Hematopoietic multipotent progenitor cell treated with erythropoietin and hydrocortisone succinate and interleukin-3 and kit ligand, for 4 days (in vitro differentiated cells): ENCODE measurements at places on chromosomes 16 and 17.

DNA sequence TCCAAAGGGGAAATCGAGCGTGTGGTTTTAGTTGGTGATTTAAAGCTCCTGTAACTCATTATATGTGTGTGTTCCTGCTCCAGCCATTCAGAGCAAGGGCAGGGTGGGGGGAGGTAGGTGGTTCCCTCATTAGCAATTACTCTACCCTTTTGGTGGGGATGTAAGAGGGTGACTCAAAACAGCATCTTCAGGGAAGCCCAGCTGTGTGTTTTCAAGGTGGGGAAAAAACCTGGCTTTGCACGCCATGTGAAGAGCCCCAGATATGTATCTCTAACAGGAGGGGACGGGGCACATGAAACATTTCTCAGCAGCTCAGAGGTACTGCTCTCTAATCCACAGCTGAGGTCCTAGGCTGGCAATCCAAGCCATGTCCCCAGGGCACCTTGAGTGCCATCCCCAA, 241.3 kb upstream of the ZFHX3 start:
- no peak for DNase-seq

- DNase-seq = no peak
These were observed 63.2 kb upstream of the GSE1 start for GRCh38 chr16:85549766-85550421.

DNA sequence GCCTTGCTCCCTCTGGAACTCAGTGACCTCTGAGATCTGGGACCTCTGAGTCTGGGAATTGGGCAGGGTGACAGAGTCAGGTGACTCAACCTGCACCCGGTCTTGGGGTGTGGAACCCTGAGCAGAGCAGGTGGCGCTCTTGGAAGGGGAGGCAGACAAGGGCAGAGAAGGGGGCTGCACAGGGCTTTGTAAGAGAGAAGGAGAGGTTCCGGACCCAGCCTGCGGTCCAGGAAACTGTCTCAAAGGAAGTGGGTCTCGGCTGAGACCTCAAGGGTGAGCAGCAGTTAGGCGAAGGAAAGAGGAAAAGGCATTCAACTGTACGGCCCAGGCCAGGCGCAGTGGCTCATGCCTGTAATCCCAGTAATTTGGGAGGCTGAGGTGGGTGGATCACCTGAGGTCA, 10.0 kb upstream of the RIPOR1 start:
- no peak for DNase-seq

DNA sequence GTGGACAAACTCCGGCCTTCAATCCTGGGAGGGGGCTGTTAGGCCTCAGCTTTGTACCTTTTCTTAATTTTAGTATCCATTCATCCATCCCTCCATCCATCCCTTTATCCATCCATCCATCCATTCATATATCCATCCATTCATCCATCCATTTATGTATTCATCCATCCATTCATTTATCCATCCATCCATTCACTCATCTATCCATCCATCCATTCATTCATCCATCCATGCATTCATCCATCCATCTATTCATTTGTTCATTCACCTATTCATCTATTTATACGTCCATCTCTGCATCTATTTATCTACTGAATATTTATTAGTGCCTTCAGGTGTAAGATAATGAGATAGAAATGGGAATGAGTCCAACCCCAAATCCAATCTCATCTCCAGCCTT, 26.0 kb upstream of the MMP2 start:
- DNase-seq = no peak

DNA sequence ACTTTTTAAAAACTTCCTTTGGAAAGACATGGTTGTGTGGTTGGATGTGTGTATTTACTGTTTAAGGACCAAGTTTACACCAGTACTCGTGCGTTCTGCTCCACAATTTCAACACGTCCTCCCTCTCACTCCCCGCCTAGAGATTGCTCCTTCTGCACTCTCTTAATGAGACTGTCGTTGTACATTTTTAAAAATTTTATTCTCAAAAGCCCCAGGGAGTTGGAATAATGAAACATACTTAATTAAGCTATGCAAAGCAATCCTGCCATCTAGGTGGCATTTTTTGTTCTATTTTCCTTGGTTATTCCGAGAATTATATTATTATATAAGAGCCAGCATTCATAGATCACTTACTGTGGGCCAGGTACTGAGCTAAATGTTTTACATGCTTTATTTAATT, 264.5 kb downstream of the GRIN2A start:
- no peak for DNase-seq
